ENCODE measurements at places on chromosomes 11 and 22.

GRCh38 chr22:23681026-23681809 is 9.6 kb upstream of the RGL4 start:
- DNase-seq, result no peak

GRCh38 chr22:45172881-45173585 is 9.3 kb downstream of the NUP50 start:
- peak; percentile 28 for DNase-seq

- DNase-seq, result no peak
Observed at GRCh38 chr11:134515081-134515960, 103.3 kb upstream of the B3GAT1 start.

- no peak for DNase-seq
Observed at GRCh38 chr11:11209967-11210366, 143.1 kb downstream of the CSNK2A3 start.

Data from CD4-positive, alpha-beta T cell treated with Interleukin-17A for 4 hours (primary cell).